ENCODE measurements at places on chromosomes 2 and 18.

DNA sequence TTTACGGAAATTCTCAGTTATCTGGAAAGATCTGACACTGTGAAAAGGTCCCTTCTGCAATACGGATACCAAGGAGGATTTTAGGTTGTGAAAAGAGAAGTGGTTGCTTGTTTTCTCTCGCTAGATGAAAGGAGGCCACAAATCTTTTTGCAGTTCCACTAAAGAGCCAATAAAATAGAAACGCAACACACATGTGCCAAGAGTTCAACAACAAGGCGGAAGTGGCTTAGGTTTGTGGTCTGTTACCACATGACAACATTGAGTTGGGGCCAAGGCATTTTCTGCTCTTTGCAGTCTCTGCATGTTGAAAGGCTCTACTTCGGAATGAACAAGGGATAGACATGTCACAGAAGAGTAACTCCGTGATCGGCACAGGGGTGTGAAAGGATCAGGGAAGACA is 115.7 kb upstream of the OSR1 start:
- DNase-seq: peak; percentile 71

DNA sequence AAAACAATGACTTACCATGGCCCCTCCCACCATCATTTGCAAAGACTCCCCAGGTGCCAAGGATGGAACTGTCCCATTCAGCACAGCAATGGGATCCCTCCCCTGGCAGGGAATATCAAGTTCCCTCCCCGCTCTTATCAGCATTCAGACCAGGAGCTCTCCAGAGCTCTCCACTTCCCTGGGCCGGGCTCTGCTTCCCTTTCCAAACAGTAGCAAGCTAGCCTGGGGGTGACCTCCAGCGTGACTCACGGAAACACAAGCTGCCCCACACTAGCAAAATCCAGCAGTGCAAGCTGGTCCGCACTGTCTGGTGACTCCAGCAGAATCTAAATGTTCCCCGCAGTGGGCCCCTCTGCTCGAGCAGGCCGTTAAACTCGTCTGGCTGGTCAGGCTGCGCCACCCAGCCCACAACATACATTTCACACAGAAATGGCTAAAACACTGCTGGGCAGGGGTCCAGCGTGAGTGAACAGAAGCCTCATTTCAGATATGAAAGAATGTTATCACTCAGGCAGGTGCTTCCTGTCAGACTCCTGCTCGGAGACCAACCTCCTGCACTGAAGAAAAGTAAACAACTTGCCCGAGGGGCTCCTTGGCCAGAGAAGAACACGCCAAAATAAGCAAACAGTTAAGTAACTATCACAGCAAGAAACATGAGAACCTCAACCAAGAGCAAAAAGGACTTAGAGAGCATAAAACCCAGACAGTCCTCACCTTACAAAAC is 33.9 kb downstream of the STAT1 start:
- DNase-seq: peak; percentile 87

- DNase-seq: no peak
Measured at GRCh38 chr2:164887434-164888144, 46.0 kb upstream of the COBLL1 start.

DNA sequence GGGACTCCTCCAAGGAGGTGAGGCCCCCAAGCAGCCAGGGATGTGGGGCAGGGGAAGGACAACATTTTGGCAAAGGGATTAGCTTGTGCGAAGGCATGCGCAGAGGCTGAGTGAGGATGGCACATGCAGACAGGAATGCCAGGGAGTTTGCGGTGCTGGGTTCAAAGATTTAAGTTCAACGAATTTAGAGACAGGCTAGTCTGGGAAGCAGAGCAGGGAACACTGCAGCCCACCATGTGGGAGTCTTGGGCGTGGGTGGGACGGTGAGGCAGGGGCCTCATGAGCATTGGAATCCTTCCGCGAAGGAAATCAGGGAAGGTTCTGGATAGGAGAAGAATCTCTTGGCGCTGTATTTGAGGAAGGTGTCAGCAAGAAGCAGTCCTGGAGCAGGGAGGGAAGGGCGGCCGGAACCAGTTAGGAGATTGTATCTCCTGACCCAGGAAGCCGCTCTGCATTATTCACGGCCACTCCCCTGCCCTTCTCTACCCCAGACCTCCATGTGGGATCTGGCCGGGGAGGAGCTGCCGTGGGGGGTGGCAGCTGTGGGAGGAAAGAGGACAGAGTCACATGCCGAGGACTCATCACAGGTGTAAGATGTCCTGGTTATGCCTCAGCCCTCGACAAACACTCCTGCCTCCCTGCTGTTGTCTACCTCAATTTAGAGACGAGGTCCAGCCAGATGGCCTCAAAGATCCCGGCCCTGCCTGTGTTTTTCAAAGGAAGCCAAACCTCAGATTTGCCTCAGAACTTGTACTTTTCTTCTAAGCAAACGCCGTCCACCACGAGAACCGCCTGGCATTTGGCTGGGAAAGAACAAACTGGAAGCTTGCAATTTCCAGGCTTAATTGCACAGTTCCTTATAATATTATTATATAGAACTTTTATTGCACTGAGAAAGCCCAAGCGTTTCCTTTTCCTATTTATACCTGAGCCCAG is 123.7 kb upstream of the SMAD2 start:
- no peak for DNase-seq

GRCh38 chr18:33837191-33837590 is 259.2 kb downstream of the ASXL3 start:
- DNase-seq: no peak

DNA sequence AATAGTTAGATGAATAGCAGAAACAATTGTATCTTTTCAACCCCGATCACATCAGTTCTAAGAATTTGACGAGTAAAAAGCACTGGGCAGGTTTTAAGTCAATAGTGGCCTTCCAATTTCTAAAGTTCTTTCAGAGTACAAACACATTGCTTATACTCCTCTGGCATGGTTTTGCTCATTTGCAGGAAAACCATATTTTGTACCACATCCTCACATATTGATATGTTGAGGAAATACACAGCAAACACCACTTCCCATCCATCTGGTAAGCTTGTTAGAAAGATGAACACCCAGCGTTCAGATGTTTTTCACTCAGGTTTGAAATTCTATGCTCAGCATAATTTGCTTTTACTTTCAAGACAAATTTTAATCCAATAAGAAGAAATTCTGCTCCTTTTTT is 344.6 kb upstream of the ACVR2A start:
- DNase-seq: no peak

DNA sequence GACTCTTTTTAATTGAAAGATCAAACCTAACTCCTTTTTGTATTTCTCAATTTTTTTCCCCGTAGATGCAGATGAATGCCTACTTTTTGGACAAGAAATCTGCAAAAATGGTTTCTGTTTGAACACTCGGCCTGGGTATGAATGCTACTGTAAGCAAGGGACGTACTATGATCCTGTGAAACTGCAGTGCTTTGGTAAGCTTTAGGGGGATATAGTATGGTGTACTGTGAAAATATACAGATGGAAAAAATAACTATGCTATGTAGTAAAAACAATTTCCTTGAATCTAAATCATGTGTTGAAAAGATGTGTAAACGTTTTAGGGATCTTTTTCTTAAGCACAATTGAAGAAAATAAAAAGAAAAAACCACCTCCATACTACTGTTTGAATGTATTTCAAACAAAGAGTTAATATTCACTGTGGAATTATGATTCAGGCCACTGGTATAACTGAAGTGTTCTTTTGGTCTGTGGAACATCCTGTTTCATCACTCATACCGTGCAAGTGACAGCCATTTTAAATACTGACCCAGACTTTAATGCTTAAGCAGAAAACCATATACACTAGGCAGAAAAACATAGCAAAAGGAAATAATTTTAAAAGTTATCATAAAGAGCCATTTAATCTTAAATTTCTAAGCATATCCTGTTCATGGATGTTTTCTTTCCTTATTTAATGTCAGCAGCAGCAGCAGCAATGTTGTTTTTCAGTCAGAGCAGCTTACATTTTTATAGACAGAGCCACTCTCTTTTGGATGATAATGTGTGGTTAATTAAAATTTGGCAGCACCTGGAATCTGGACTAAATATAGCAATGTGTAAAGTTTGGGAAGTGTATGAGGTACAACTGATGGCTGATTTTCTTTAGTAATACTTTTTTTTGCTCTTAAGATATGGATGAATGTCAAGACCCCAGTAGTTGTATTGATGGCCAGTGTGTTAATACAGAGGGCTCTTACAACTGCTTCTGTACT is 112.8 kb upstream of the RASGRP3 start:
- peak; percentile 40 for DNase-seq

GRCh38 chr2:26095758-26096157 is 61.9 kb downstream of the RAB10 start:
- DNase-seq: no peak

DNA sequence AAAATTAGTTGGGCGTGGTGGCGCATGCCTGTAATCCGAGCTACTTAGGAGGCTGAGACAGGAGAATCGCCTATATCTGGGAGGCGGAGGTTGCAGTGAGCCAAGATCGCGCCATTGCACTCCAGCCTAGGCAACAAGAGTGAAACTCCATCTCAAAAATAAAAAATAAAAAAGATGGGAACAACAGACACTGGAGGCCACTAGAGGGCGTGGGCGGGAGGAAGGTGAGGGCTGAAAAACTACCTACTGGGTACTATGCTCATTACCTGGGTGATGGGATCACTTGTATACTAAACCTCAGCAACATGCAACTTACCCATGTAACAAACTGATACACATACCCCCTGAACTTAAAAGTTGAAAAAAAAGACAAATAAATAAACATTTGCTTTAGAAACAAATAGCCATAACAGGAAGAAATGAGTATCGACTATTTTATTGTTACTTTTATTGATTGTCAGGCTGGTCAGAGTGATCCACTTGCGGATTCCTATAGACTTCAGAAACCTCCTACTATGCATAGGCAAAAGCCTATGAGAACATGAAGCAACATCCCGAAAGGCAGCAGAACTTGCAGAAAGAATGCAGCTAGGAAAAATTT is 61.0 kb downstream of the TMEM163 start:
- no peak for DNase-seq

GRCh38 chr18:57869221-57869620 is 66.1 kb upstream of the ATP8B1 start:
- DNase-seq: no peak

DNA sequence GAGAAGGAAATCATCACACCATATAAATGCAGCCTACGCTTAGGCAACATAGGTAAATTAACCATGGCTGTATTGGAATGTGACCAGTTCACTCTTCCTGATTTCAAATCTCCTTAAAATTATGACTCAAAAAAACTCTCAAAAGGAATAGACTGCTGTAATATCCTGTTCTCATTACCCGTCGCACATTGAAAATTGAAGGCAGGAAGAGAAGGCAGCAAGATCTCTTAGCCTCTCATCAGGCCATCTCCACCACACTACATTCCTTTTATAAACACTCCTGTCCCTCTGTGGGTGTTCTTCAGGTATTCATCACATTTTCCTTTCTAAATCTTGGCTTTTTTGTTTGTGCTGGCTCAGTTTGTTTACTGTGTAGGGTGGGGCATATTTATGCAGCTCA is 83.2 kb downstream of the PPP1R1C start:
- peak; percentile 6 for DNase-seq

DNA sequence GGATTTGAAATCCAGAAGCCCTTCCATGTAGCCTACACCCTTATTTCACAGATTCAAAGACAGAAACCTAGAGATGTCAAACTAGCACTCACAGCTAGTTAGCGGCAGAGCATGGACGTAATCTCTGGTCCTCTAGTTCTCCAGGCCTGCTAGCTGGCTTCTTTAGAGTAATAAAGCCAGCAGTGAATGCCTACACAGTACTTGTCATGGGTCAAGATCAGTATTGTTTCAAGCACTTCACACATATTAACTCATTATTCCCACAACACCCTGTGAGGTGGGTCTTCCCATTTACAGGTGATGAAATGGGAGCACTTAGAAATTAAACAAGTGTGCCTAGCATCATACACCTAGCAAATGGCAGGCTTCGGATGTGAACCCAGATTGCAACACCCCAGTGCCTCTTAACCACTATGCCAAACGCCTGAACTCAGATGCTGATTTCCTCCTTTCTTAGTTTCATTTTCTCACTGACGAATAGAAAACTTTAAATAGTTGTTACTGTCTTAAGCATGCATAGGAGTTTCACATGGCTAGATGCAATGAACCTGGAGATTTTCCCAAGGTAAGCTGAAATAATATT is 14.5 kb upstream of the ZBTB14 start:
- DNase-seq: peak; percentile 19

DNA sequence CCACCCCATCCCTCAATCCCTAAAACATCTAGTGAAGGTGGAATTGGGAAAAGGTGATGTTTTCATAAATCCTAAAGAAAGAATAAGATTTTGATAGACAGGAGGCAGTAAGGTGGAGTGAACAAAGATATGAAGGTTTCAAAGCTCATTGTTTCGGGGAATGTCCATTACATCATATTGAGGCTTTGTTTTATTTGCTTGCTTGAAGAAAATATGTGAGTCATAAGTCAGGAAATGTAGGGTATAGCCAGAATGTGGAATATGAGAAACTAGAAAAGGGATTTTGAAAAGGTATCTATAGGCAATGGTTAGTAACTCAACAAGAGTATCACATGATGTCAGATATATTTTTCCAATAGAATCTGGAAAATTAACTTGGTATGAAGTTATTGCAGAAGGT is 1178.5 kb upstream of the ACVR2A start:
- peak; percentile 43 for DNase-seq

DNA sequence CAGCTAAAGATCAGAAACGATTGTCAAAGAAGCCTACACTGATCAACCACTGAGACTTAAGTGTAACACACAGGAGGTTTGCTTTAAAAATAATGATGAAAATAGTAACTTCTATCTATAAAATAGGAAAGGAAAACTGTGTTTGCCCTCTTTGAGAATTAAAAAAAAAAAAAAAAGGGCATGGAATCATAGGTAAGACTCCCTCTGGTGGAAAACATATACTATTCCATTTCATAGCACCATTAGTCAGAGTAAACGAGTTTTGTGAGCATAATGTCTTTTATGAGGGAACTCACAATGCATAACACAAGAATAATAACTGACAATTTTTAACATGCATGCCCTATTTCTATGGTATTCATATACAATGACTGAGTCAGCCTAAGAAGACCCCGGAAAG is 36.3 kb downstream of the SLC35F5 start:
- DNase-seq: peak; percentile 2

- no peak for DNase-seq
Measured at GRCh38 chr18:2075499-2075898, 495.8 kb downstream of the METTL4 start.

DNA sequence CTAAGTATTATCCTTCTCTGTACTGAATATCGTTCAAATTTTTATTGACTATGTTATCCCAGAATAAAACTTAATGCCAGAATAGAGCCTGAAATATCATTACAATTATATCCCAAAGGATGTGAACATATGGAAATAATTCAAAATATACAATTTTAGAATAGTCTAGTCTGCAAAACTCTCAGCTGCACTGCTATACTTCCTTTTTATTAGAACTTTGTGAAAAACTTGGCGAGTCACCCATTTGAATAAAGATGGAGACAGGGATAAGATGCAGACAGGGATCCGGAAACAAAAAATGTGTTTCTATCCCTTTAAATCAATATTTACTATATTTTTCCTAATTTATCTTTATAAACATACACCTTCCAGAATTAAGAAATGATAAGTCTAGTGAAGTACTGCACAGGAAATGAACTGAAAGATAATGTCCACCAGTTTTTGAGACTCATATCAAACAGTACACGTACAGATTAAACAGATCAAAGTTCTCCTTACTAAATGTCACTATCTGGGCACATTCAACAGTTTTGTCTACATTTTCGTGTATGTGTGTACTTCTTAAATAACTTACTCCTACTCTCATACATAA is 107.8 kb downstream of the MEP1B start:
- DNase-seq: no peak

- DNase-seq: no peak
Measured at GRCh38 chr2:37718515-37719161, 47.2 kb upstream of the CDC42EP3 start.

- DNase-seq: no peak
Measured at GRCh38 chr2:70904371-70905216, 31.1 kb upstream of the ATP6V1B1 start.

GRCh38 chr2:118121986-118122524 is 33.8 kb downstream of the INSIG2 start:
- peak; percentile 30 for DNase-seq

All from HT1080 (cell line).